ENCODE measurements at places on chromosomes 13 and 19.
A peak's percentile ranks its signal among the peaks of the same experiment; 100 is the strongest.

DNA sequence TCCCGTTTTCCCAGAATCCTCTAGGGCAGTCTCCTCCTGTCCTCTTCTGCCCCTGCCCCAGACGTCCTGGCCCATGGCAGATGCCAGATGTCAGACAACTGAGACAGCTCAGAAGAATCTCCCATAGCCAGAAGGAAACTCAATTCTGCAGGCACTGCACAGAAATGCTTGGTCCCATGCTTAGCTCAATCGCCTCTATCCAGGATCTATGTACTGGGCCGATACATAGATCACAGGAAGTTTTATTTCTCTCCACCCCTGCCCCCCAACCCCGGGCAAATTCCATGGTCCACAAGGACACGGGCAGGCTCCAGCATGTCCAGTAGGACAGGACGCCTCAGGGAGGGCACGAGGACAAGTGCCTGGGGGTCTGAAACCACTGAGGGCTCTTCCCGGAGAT lies 4.8 kb downstream of the MBD3 start:
- no peak for DNase-seq

DNA sequence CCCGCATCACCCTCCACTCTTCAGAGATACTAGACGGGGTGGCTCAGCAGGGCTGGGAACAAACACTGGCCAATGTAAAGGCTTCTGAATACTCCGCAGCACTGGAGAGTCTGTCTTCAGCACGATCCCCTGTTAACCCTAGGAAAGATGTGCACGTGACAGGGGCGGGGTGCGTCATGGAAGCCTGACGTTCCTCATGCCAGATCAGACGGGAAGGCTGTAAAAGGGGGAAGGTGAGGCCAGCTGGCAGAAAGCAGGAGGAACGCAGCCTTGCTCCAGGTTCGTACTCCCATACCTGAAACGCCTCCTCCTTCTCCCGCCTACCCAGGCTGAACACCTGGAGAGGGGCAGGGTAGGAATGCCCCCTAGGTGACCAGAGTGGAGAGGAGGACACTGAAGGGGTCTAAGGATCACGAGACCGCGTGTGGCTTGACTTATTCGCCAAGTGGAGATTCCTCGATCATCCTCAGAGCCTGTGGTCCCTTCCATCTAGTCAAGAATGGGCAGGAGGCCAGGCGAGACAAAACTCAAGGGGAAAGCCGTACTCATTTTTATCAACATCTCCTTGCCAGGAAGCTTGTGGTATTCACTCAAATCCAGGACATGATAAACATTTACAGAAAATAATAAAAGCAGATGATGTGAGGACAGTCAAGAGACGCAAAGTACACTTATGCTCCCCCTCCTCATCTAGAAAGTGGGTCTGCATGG lies 18.2 kb upstream of the FFAR2 start:
- DNase-seq, result no peak

GRCh38 chr13:20713014-20713376 lies 9.5 kb downstream of the IL17D start:
- no peak for DNase-seq

DNA sequence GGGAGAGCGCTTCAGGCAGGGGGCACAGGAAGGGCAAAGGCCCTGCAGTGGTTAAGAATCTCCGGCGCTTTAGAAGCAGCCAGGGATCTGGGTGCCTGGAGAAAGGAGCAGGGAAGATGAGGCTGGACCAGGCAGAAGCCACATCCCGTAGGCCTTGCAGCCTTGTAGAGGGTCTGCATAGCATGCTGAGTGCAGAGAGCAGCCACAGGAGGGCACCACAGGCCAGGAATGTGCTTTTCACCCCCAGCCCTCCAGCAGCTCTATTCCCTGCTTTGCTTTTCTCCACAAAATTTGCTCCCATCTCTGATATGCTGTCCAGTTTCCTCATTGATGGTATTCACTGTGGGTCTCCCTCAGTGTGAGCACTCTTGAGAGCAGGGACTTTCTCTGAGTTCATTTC lies 5.7 kb downstream of the WDR62 start:
- DNase-seq, result no peak

DNA sequence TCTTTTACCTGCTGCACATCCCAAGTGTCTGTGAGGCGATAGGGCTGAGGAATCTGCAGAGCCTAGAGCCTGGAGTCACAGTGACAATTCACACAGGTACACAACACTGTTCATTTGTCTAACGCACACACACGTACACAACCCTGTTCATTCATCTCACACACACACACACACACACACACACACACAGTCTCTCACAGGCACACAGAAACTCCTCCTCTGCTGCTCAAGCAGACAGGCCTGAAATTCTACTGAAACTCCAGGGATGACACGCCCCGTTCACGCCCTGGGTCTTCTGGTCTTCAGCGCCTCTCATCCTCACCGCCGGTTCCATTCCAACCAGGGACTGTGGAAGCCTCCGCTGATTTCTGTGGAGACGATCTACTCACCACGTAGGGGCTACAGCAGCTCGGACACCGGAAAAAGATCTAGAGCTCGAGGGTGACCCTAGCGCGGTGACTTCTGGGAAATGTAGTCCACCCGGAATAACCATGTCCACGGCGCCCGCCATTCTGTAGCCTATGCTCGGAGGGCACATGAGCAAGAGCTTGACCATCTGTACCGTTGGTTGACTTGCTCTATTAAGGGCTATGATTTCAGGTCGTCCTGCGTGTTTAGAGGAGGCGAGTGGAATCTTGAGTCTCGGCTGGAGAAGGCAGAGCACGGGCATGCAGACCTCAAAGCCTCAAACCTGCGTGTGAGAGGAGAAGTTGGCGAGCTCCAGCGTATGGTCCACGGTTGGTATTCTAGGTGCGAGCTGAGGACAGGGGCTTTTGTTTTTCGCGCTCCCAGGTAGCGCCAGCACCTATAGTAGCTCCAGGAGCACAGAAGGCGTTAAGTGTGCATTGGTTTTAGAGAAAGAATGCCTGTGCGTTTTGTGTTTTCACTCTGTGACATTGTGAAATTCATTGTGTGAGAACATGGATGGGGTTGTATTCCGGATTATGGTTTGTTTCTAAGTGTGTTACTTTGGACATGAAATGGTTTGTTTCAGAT lies 33.4 kb downstream of the ZNF45 start:
- DNase-seq, result peak; percentile 60

GRCh38 chr13:92452840-92453239 lies 773.8 kb upstream of the GPC6 start:
- DNase-seq, result no peak

GRCh38 chr13:99074693-99075092 lies 96.8 kb upstream of the DOCK9 start:
- DNase-seq, result no peak

DNA sequence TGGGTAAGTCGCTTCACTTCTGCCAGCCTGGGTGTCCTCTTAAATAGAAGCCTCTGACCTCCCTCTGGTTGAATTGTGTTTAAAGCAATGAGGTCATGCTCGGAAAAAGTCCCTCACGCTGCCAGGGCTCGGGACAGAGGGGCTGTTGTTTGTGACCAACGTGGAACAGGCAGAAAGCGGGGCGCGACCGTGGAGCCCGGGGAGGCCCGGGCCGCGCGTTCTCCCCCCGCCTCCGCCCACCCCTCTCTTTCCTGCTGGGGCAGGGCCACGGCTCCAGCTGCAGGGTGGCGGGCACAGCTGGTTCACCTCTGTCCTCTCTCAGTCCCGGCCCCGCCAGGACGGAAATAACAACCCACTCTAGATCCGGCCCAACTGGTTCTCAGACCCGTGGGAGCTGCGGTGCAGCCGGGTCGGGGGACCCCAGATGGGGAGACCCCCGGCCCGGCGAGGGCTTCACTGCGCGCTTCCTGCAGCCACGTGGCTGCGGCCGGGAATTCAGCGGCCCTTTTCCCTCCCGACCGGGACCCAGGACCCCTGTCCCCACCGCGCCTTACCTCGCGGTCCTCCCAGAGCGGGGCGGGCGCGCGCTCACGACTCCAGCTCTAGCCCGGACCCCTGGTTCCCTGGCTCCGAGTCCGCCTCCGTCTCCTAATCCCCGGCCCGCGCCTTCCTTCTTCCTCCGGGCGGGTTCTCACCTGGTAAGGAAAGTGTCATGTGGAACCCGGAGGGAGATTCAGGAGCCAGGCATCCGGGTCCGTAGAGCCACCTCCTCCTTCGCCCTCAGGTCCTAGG lies 1.9 kb downstream of the CDC42EP5 start:
- DNase-seq, result no peak

DNA sequence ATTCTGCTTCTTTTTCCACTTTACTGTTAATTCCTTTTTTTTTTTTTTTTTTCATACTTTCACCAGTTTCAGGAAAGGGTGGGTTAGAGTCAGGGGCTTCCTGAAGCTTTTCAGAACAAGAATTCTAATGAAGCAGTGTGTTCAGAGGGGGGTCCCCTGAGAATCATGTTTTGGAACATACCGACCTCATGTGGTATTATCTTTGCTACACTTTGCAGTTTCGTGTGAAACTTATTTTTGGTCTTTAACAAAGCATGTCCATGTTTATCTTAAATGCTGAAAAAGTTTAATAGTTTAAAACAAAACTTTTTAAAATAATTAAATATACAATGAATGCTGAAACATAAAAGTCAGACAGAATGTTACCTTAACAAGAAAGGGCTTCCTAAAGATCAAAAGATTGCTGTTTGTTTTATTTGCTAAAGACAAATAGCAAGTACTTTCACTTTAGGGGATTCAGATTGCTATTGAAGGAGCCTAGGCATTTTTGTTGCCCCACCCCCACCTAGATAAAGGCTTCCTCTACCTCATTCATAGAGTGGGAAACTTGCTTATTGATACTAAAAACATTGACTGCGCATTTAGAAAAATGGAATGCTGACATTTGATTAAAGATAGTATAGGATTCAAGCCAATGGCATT lies 21.1 kb upstream of the POMP start:
- no peak for DNase-seq

- DNase-seq, result no peak
Measured at GRCh38 chr13:38421590-38422560, 72.2 kb downstream of the UFM1 start.

GRCh38 chr19:41957838-41958366 lies 1.2 kb downstream of the RABAC1 start:
- DNase-seq, result peak; percentile 41

DNA sequence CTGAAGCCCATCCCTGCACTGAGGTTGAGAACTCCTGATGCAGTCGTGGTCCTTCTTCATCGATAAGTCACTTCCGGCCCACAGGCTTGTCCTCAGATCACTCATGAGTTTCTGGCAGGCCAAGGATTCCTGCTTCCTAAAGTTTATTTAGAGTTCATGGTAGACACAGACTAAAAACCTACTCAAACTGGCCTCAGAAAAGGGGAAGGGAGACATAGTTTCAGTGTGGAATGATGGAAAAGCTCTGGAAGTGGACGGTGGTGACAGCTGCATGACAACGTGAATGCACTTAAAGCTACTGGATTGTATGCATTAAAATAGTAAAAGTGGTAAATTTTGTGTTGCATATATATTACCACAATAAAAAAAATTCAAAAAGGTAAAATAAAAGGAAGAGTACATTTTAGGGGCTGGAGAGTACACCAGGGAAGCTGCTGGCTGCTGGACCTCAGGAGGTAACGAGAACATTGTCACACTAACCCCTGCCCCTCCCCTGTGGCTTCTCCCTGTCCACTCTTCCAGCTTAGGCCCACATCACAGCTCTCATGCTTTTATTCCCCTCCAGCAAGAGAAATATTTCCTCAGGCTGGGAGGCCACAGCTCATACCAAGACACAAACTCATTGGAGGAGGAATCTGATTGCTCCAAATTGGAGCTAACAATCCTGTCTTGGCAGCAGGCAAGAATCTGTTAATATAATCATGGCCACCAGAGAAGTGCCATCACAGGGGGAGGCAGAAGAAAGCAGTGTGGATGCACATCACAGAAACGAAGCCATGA lies 741.0 kb downstream of the UQCRFS1 start:
- no peak for DNase-seq

- DNase-seq, result no peak
Measured at GRCh38 chr13:67367399-67367798, 137.3 kb upstream of the PCDH9 start.

GRCh38 chr19:52227196-52227940 lies 37.5 kb downstream of the PPP2R1A start:
- no peak for DNase-seq

- no peak for DNase-seq
Measured at GRCh38 chr13:42277618-42278276, 5.8 kb downstream of the AKAP11 start.

GRCh38 chr13:37198629-37199028 lies 93.2 kb upstream of the CSNK1A1L start:
- no peak for DNase-seq

DNA sequence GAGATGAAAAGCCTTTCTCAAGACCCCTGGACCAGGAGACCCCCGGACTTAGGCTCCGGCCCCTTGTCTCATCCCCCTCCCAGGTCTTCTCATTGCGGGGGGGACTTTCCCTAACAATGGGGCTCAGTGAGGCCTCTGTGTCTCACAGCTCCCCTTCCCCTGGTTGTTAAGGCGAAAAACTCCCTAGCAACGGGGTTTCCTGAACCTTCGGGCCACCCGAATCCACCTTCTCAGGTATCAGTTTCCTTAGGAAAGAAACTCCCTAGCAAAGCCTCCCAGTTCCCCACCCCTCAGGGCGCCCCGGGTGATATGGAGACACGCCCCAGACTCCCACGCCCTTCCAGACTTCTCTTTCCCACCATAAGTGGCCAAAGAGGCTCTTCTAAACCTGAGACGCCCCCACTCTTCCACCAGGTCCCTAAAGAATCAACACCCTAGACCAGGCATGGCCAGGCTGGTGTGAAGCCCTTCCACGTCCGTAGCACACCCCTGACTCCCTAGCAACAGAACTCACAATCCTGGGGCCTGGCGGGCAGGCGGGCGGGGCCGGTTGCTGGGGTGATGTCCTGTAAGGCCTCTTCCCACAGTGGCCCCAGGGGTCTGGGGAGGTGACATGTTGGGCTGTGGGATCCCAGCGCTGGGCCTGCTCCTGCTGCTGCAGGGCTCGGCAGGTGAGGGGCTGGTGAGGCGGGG lies at the start of gene TMEM190:
Gene TMEM190, plus strand, starts transcription at position 586 of the 693 bp plus-strand sequence. Its CDS starts 28 bp downstream, at position 614.
- DNase-seq, result no peak

DNA sequence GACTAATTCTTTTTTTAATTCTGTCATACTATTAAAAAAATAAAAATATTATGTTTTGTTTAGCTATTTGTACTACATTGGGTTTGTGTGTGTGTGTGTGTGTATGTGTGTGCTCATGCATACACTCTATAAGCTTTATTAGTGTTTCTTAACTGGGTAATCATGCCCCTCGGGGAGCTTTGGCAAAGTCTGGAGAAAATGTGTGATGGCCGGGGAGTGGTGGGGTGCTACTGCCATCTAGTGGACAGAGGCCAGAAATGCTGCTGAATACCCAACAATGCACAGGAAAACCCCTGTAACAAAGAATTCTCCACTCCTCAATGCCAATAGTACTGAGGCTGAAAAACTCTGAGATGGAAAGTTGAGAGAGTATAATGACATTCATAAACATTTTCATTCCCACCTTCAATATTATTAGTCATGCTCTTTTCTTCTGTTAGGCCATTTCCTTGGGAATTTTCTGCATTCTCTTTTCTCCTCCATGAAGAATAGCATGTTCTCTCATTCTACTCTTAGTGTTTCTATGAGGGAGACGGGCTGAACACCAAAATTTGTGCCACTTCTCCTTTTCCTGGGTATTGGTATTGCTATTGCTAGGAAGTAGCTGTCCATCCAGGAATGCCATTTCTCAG lies 157.3 kb downstream of the DNAJC3 start:
- peak; percentile 5 for DNase-seq

Data from GM04503 (cell line).